ENCODE measurements at places on chromosomes 2 and 18.
A peak's percentile ranks its signal among the peaks of the same experiment; 100 is the strongest.

DNA sequence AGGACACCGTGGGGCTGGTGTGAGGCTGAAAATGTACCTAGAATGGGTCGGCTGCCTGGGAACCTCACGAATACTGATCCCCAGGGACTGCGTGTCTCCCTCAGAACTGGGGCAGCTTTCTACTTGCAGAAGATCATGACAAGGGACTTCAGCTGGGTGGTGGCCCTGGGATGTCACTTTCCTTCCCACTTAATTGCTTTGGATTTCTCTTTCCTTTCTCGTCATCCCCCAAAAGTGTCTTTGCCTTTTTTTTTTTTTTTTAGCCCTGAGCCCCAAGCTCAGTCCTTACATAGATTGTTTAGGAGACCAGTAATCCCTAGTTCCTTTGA, 278.9 kb downstream of the GBX2 start:
- no peak for DNase-seq
- no peak overlapping the region for H3K27ac ChIP-seq
- no peaks in the 10 kb centered on the region for H3K4me1 ChIP-seq
- no peak overlapping the region for H3K4me3 ChIP-seq
- H3K36me3 ChIP-seq = no peaks in the 10 kb centered on the region
- H3K27me3 ChIP-seq = no peaks in the 10 kb centered on the region

DNA sequence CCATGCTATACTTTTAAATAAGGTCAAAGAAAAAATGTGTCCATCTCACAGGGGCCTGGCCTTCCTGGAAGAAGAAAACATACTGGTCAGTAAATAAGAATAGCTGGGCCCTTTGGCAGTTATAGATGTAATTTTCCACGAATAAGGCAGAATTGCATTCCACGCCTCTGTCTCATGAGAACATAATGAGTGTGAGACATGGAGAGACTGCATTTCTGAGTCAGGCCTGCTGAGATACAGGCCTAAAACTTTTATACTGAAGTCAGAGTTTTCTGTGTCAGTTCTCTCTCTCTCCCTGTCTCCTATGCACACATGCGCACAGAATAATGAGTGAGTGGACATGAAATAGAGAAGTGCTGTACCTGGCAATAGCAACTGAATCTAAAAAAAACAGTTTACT, 20.4 kb upstream of the IL1R1 start:
- H3K4me3 ChIP-seq = no peak overlapping the region
- no peak overlapping the region for H3K27ac ChIP-seq
- H3K4me1 ChIP-seq = no peaks in the 10 kb centered on the region
- no peaks in the 10 kb centered on the region for H3K27me3 ChIP-seq

- no peaks in the 10 kb centered on the region for H3K36me3 ChIP-seq
- DNase-seq = no peak
- H3K27me3 ChIP-seq = no peaks in the 10 kb centered on the region
- no peak overlapping the region for H3K4me3 ChIP-seq
- no peaks in the 10 kb centered on the region for H3K4me1 ChIP-seq
Measured at GRCh38 chr2:99032786-99033185, 96.8 kb upstream of the CRACDL start.

- H3K27ac ChIP-seq = no peak overlapping the region
- no peaks in the 10 kb centered on the region for H3K27me3 ChIP-seq
- no peak for DNase-seq
- H3K4me3 ChIP-seq = no peak overlapping the region
- no peaks in the 10 kb centered on the region for H3K4me1 ChIP-seq
Measured at GRCh38 chr2:36172824-36173223, 182.8 kb upstream of the CRIM1 start.

- no peaks in the 10 kb centered on the region for H3K27me3 ChIP-seq
- H3K4me1 ChIP-seq = no peaks in the 10 kb centered on the region
- no peak overlapping the region for H3K4me3 ChIP-seq
- H3K27ac ChIP-seq = no peak overlapping the region
- H3K36me3 ChIP-seq = no peaks in the 10 kb centered on the region
Measured at GRCh38 chr2:220194630-220195584, 567.5 kb downstream of the SLC4A3 start.

GRCh38 chr2:238974501-238975166, 126.7 kb downstream of the TWIST2 start:
- H3K4me1 ChIP-seq = no peaks in the 10 kb centered on the region
- H3K4me3 ChIP-seq = no peak overlapping the region
- H3K27ac ChIP-seq = no peak overlapping the region
- peak; percentile 30 for DNase-seq
- no peaks in the 10 kb centered on the region for H3K36me3 ChIP-seq

GRCh38 chr2:9225806-9226205, 19.2 kb downstream of the ASAP2 start:
- H3K27me3 ChIP-seq = no peaks in the 10 kb centered on the region
- DNase-seq = no peak
- no peaks in the 10 kb centered on the region for H3K36me3 ChIP-seq
- H3K4me3 ChIP-seq = no peak overlapping the region
- no peaks in the 10 kb centered on the region for H3K4me1 ChIP-seq

GRCh38 chr2:9809064-9809356, 34.3 kb upstream of the TAF1B start:
- DNase-seq = no peak
- no peak overlapping the region for H3K27ac ChIP-seq
- peaks cover 1% of the 10 kb centered on the region for H3K4me1 ChIP-seq
- no peak overlapping the region for H3K4me3 ChIP-seq
- H3K27me3 ChIP-seq = no peaks in the 10 kb centered on the region
- H3K36me3 ChIP-seq = no peaks in the 10 kb centered on the region

GRCh38 chr2:203052539-203052938, 37.9 kb downstream of the NBEAL1 start:
- DNase-seq = no peak
- no peaks in the 10 kb centered on the region for H3K4me1 ChIP-seq
- H3K4me3 ChIP-seq = no peak overlapping the region
- H3K27me3 ChIP-seq = no peaks in the 10 kb centered on the region

GRCh38 chr2:176094349-176094748, 1.8 kb downstream of the HOXD13 start:
- DNase-seq = no peak
- H3K4me3 ChIP-seq = no peak overlapping the region
- no peak overlapping the region for H3K27ac ChIP-seq

DNA sequence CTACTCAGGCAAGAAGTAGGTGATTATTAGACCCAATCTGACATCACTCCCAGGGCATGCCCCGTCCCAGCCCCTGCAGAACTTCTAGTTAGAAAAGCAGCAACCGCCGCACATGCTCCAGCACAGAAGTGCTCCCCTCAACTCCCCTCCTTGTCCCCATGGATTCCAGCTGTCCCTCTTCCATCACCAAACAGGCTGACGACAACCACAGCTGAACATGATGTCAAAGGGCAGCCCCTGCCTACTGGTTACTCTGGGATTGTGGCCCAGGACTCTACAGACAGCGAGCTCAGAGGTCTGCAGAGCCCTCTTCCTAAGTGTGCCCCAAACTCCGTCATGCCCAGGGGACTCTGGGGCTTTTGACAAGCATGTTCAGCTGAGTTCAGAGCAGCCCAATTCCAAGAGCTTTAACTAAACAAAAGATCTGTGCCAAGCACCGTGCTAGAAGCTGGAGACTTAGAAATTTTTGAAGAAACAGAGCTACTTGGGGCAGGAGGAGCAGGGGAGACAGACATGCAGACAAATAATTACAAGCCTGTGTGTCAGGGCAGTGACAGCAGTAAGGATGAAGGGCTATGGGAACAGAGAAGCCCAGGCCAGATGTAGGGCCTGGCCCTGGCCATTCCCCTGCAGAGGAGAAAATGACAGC, 148.1 kb downstream of the BCL11A start:
- H3K27me3 ChIP-seq = peaks cover 5% of the 10 kb centered on the region
- no peak overlapping the region for H3K27ac ChIP-seq
- H3K4me1 ChIP-seq = peaks cover 11% of the 10 kb centered on the region
- no peaks in the 10 kb centered on the region for H3K36me3 ChIP-seq
- no peak for DNase-seq

DNA sequence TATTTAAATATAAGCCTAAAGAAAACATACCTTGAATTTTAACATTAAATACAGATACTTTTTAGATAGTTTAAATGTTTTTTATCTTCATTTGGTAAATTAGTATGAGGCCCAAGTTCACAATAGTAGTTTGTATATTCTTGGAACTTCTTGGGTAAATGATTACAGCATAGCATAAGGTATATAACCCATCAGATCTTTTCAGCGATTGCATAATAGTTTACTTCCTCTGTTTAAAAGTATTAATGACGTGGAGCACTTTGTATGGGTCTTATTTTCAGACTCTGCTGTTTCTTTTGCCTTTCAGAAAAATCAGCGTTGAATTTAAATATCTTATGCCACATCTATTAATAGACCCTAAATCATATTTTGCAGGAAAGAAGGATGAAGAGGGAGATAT, 60.2 kb downstream of the CHRNA1 start:
- no peak overlapping the region for H3K4me3 ChIP-seq
- DNase-seq = no peak
- no peaks in the 10 kb centered on the region for H3K36me3 ChIP-seq
- no peaks in the 10 kb centered on the region for H3K27me3 ChIP-seq

DNA sequence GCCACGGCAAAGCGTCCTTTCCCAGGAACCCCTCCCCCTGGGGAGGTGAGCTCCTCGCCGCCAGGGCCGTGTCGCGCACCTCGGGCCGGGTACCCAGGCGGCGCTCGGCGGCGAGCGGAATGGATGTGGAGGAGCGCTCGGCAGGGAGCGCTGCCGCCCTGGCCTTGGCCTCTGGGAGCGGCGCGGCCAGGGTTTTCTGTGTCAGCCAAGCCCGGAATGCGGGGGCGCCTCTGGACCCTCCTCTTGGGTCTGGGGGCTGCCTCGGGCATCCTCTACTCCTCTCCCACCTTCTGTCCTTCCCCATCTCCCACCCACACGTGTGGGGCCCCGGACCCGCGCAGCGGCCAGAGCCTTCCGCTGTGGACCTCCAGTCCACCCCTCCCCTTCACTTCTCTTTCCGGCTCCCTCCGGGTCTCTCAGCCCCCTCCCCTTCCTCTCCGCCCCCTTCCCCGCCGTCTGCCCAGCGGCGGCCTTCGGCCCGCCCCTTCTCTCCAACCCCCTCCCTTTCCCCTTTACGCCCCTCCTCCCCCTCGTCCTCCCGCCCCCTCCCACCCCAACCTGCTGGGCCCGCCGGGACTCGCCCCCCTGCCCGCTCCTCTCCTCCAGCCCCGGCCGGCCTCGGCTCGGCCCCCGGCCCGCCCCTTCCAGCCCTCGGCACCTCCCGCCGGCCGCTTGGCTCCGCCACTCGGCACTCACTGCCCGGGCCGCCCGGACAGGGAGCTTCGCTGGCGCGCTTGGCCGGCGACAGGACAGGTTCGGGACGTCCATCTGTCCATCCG, at the start of gene MERTK:
TSS of gene MERTK (plus strand) at position 684 of the 779 bp plus-strand sequence. CDS start 129 bp downstream, outside the sequence.
- no peak within 1 kb of the TSS for H3K27ac ChIP-seq
- peaks cover 46% of the 10 kb centered on the region for H3K27me3 ChIP-seq
- DNase-seq = peak; percentile 97
- peak within 1 kb of the TSS; percentile 76 for H3K4me3 ChIP-seq

DNA sequence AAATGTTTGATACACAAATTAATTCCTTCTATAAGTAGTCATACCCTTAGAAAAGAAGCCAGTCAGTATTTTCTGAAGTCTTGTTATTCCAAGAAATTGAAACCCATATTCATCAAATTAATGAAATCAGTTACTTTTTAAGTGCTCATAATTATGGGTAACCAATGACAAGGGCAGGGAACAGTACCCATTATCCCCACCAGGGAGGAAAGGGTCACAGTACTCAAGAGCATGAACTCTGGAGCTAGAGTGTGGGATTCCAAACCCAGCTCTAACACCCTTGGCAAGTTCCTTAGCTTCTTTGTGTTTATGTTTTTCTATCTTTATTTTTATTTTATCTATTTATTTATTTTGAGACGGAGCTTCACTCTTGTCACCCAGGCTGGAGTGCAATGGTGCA, 68.4 kb downstream of the CCDC148 start:
- H3K27ac ChIP-seq = no peak overlapping the region
- no peaks in the 10 kb centered on the region for H3K36me3 ChIP-seq
- H3K4me3 ChIP-seq = no peak overlapping the region
- no peaks in the 10 kb centered on the region for H3K27me3 ChIP-seq

- H3K27ac ChIP-seq = no peak overlapping the region
- H3K4me3 ChIP-seq = no peak overlapping the region
- no peak for DNase-seq
- H3K4me1 ChIP-seq = no peaks in the 10 kb centered on the region
- H3K36me3 ChIP-seq = no peaks in the 10 kb centered on the region
Measured at GRCh38 chr18:41977233-41977632, 22.2 kb downstream of the PIK3C3 start.

DNA sequence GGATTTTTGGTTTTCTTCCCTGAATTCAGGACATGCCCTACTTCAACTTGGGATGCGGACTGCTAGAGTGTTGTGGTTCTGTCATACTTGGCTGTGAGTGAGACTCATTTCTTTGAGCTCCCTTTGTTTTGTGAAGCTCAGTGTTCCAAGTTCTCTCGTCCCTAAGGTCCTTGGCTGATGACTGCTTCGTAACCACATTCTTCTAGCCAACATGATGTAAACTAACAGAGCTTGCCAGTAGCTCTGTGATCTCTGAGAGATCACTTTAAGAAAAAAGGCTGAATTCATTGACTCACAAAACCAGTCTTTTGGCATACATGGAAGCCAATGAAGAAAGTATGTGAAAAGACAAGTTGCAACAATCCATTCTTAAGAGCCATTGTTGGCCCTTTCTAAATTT, 96.9 kb upstream of the MSTN start:
- H3K4me1 ChIP-seq = peaks cover 9% of the 10 kb centered on the region
- no peak overlapping the region for H3K27ac ChIP-seq
- no peak overlapping the region for H3K4me3 ChIP-seq

DNA sequence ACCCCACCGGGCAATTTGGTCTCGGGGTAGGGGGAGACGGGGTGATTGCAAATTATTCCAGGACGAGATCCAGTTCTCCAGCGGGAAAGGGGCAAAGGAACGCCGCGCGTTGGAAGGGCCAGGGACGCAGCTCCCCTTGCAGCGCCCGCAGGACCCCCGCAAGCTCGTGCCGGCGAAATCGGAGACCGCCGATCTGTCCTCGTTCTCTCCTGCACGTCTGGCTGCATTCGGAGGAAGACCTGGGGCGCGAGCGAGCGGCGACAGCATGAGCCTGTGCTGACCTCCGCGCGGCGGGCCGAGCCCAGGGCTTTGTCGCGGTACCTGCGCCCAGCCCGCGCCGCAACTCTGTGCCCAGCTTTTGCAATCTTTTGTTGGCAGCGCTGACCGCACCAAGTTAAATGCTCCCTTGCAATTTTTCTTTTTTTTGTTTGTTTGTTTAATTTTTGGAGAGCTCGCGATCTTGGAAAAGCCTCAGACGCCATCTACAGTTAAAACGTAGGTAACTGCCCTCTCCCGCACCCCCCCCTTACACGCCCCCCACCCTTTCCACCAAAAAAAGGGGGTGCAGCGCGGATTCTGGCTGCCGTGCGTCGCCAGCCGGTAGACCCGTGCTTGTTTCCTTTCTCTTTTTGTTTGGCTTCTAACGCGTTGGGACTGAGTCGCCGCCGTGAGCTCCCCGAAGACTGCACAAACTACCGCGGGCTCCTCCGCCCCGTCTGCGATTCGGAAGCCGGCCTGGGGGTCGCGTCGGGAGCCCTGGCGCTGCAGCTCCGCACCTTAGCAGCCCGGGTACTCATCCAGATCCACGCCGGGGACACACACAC, 667 bp downstream of the TRIB2 start:
- peaks cover 27% of the 10 kb centered on the region for H3K4me1 ChIP-seq
- DNase-seq = peak; percentile 88
- H3K27me3 ChIP-seq = no peaks in the 10 kb centered on the region
- H3K27ac ChIP-seq = peak overlapping the region; percentile 73
